EH (cell line): ENCODE measurements at places on chromosomes 1 and 21.

GRCh38 chr1:66168948-66169671 is 364.8 kb upstream of the SGIP1 start:
- DNase-seq = no peak

DNA sequence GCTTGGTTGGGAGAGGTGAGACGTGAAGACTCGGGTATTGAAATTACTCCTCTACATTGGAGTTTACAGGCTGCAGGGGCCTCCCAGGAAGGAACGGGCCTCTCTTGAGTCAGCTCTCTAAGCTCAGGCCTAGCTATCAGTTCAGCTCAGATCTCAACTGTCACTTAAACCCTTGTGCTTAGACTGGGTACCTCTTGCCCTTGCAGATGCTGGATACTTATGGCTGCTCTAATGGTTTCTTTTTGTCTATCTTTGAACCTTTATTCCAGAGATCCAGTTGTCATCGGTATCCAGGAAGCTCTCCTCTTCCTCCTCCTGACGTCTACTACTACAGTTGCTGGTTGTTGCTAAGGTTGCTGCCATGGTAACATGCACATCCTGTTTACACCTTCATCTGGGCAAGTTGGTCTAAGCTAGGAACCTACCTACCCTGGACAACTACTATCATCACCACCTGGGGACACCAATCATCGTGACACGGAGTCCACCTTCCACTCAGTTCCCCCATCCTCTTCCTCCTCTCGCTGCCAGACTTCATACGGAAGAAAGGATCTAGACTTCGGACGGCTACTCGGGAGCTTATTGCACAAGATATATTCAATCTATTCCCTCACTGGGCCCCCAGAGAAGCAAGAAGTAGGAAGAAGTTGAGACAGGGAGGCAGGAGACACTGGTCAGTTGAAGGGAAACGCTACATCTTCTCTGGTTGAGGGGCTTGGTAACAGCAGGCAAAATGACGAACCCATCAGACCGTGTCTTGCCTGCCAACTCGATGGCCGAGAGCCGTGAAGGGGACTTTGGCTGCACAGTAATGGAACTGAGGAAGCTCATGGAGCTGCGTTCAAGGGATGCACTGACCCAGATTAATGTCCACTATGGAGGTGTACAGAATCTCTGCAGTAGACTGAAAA is 56.1 kb downstream of the ATP2B4 start:
- DNase-seq = no peak

GRCh38 chr1:81571946-81572345 is 228.8 kb upstream of the ADGRL2 start:
- DNase-seq = peak; percentile 4

- no peak for DNase-seq
These were observed 183.4 kb upstream of the C1orf174 start for GRCh38 chr1:4083231-4084047.

DNA sequence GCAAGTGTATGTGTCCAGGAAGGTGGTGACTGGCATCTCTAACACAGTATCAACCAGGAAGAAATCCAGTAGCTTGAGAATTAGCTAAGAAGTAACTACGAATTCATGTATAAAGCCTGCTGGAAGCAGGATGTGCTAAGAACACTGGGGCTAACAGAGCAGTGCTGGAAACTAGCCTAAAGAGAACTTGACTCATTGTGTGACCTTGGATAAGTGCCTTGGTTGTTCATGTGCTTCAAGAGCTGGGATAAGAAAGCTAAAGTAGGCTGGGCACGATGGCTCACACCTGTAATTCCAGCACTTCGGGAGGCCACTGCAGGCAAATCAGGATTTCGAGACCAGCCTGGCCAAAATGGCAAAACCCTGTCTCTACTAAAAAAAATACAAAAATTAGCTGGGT is 186.9 kb downstream of the RRAGC start:
- DNase-seq = no peak

DNA sequence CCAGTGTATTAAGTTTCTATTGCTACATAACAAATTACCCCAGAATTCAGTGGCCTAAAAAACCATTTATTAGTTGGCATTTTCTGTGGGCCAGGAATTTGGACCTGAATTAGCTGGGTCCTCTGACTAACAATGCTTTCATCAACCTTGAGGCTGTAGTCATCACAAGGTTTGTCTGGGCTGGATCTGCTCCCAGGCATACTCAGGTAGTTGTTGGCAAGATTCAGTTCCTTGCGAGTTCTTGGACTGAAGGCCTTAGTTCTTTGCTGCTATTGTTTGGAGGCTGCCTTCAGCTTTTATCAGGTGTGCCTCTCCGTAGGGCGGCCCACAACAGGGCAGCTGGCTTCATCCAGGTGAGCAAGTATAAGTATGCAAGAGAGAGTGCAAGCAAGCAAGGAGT is 31.4 kb upstream of the DEPDC1 start:
- DNase-seq = no peak

GRCh38 chr1:77504986-77505385 is 177.5 kb downstream of the ZZZ3 start:
- no peak for DNase-seq

DNA sequence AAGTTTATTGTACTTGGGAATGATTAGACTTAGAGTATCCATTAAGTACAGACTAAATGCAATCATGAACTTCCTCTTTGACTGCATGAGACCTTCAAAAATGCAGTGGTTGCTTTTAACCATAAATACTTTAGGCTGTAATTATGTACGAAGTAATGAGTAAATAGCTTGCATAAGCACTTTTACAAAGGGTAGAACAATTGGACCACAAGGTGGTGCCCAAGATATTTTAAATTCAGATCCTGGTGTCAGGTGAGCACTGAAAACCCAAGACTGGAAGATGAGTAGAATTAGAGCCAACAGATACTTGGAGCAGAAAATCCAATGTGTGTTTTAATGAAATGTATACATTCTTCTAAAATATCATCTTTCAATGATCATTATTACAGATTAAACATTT is 43.4 kb upstream of the RHOU start:
- DNase-seq = peak; percentile 27
